Stimulated activated CD4-positive, alpha-beta T cell treated with anti-CD3 and anti-CD28 coated beads, Interleukin-4, amount 100 ng/mL, for 4 hours (primary cell): ENCODE measurements at places on chromosomes 11 and 22.

GRCh38 chr11:129045150-129045549 is 102.5 kb upstream of the TP53AIP1 start:
- no peak for DNase-seq

DNA sequence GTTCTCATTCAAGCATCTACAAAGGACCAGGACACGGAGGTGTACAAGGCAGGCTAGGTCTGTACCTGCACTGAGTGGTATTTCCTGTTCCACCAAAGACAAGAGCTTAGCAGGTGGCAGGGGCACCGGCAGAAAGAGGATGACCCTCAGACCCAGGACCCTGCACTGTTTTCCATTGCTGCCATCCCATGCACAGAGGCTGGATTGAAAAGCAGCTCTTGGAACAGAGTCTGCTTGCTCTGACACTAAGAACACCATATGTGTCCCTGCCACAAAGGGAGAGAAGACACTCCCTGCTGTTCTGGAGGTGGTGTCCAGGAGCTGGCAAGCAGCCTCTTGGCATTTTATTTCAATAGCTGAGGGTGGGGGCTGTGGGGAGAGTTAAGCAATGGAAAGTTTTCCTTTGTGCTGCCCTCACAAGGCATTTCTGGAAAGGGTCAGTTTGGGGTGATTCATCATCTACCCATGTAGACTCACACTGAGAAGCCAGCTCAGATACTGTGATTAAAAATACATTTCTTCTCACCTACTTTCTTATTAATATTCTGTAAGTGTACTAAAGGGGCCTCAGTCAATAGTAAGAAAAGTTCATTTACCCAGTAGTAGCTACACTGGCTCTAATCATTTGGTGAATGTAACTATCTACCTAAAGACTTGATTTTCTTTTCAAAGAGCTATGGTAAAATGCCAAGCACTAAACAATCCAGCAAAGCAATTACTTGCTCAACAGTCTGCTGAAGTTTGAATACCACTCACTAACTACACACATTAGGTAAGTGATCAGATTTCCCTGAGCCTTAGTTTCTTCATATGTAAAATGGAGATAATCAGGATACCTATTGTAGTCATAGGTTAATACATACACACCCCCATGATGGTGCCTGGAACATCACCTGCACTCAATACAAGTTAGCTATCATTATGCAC is 55.2 kb downstream of the SLC1A2 start:
- DNase-seq = no peak

GRCh38 chr11:3202759-3203158 is 15.9 kb downstream of the MRGPRG start:
- no peak for DNase-seq

DNA sequence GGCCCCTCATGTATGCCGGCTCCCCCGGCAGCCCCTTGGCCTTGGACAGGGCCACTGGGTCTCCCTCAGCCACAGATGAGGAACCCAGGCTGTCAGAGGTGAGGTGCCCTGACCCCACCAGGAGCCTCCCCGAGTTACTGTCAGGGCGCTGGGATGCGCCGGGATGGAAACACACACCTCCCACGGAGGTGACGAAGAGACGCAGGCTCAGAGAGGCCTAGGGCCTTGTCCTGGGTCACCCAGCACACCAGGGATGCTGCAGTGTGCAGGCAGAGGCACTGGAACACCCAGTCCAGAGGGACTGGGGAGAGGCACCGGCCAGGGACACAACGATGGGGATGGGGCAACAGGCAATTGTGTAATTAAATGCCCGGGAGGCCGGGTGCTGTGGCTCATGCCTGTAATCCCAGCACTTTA is 81.2 kb upstream of the PRR5 start:
- DNase-seq = no peak

- no peak for DNase-seq
Observed at GRCh38 chr11:108486331-108486730, 11.9 kb downstream of the POGLUT3 start.
